ENCODE measurements at places on chromosomes 2 and 18. TPM values are rescaled to one million over a fixed set of nuclear protein-coding genes. Genes with fewer than 3 reads are reported as not detected.

DNA sequence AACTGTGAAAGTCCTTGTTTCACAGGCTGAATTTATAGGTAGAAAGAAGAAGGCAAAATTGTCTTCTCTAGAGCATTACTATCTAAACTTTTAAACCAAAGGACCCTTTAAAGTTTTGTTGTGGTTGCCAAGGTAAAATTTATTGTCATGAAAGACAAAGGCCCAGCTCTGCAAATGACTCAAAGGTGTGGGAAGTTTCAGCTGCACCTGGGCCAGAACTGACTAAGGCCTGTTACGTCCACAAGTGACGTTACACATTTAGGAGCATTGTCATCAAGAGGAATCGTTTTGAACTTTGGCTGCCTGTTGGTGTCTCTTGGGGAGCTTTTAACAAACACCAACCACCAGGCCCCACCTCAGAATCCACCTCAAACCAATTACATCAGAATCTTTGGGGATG is 8.1 kb upstream of the DSC3 start:
- no peaks in the 10 kb centered on the region for H3K36me3 ChIP-seq
- no peak overlapping the region for H3K27ac ChIP-seq
- no peaks in the 10 kb centered on the region for H3K27me3 ChIP-seq
- DNase-seq, result no peak
- no peak overlapping the region for H3K4me3 ChIP-seq

- no peaks in the 10 kb centered on the region for H3K4me1 ChIP-seq
- no peaks in the 10 kb centered on the region for H3K27me3 ChIP-seq
- H3K36me3 ChIP-seq, result no peaks in the 10 kb centered on the region
- H3K27ac ChIP-seq, result no peak overlapping the region
- no peak overlapping the region for H3K4me3 ChIP-seq
Observed at GRCh38 chr18:61926532-61926931, 33.7 kb upstream of the RNF152 start.

- H3K27ac ChIP-seq, result no peak overlapping the region
- no peaks in the 10 kb centered on the region for H3K27me3 ChIP-seq
- no peak overlapping the region for H3K4me3 ChIP-seq
- peaks cover 71% of the 10 kb centered on the region for H3K36me3 ChIP-seq
- no peak for DNase-seq
Observed at GRCh38 chr2:46909771-46910419, 5.7 kb downstream of the MCFD2 start.

- H3K36me3 ChIP-seq, result no peaks in the 10 kb centered on the region
- no peak overlapping the region for H3K4me3 ChIP-seq
- no peak for DNase-seq
- no peak overlapping the region for H3K27ac ChIP-seq
- no peaks in the 10 kb centered on the region for H3K27me3 ChIP-seq
- no peaks in the 10 kb centered on the region for H3K4me1 ChIP-seq
Observed at GRCh38 chr2:151097128-151097527, 164.5 kb downstream of the RBM43 start.

DNA sequence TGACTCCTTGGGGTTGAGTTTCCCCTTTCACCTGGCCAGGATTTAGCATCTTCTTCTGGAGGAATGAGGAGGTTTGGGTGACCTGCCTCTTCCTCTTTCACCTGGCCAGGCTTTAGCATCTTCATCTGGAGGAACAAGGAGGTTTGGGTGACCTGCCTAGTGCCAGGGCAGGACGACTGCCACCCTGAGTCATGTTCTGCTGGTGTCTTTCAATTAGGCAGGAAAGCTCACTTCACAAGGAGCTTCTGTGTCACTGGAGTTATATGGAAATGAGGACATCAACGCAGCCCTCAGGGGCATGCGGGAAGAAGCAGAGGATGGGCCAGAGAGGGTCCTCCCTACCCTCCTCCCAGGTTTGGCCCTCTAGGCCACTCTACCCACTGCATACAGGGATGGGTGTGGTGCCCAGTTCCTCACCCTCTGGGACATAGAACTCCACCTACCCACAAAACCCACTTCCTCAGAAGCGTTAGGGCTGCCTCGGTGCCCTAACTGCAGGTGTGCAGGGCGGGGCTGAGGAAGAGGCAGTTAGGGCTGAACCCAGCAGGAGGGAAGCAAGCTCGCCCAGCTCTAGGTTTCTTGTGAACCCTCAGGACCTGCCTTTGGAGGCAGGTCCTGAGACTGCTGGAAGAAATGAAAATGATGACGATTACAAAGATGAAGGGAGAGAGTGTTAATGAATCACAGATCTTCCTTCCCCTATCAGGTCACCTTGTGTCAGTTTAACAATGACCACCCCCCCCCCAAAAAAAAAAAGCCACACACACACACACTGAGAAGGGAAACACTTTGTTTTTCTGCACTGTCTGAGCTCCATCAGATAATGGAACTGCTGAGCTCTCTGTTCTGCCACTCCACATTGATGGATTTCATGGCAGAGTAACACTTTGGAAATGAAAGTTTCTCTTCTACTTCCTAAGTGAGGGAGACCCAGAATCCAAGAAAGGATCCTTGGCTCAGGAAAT is 71.0 kb downstream of the ARL4C start:
- no peaks in the 10 kb centered on the region for H3K27me3 ChIP-seq
- peak; percentile 55 for DNase-seq
- H3K4me3 ChIP-seq, result no peak overlapping the region
- H3K27ac ChIP-seq, result peak overlapping the region; percentile 74
- H3K4me1 ChIP-seq, result peaks cover 46% of the 10 kb centered on the region

- H3K36me3 ChIP-seq, result no peaks in the 10 kb centered on the region
- H3K4me1 ChIP-seq, result no peaks in the 10 kb centered on the region
- no peak overlapping the region for H3K4me3 ChIP-seq
- no peaks in the 10 kb centered on the region for H3K27me3 ChIP-seq
- DNase-seq, result no peak
Observed at GRCh38 chr2:100206731-100207255, 64.4 kb upstream of the AFF3 start.

Gene AOX1
- total RNA-seq, result 36.7 TPM

Gene REG3G
- total RNA-seq, result not detected
